ENCODE measurements at places on chromosomes 2 and 18. TPM values are rescaled to one million over a fixed set of nuclear protein-coding genes. Genes with fewer than 3 reads are reported as not detected.

The ALLC gene
- not detected for total RNA-seq

The SERPINB4 gene
- total RNA-seq = 1.1 TPM

The GCG gene
- not detected for total RNA-seq

The TNFRSF11A gene
- 7.3 TPM for total RNA-seq

The INO80D gene
- total RNA-seq = 33.9 TPM

The PRKAG3 gene
- not detected for total RNA-seq

The BCL2 gene
- total RNA-seq = 4.0 TPM

The NCKAP5 gene
- 0.31 TPM for total RNA-seq

The CHRND gene
- total RNA-seq = not detected

The SMYD1 gene
- total RNA-seq = 0.07 TPM

The MC4R gene
- total RNA-seq = not detected

The MAP3K19 gene
- not detected for total RNA-seq

The EVX2 gene
- 0.03 TPM for total RNA-seq

The TWIST2 gene
- total RNA-seq = 13.6 TPM

The PRKCE gene
- 0.94 TPM for total RNA-seq

The RBKS gene
- total RNA-seq = 0.54 TPM

The FN1 gene
- total RNA-seq = 255 TPM

All from GM23338 (cell line).